PC-9 (cell line): ENCODE measurements at places on chromosomes 1 and 21. TPM values are rescaled to one million over a fixed set of nuclear protein-coding genes. Genes with fewer than 3 reads are reported as not detected.

Gene PGLYRP4
- not detected in 2 replicates for total RNA-seq

- DNase-seq: no peak
Observed at GRCh38 chr1:226541231-226541630, 7.3 kb upstream of the STUM start.

Gene TDRD10
- total RNA-seq: not detected in 2 replicates

Gene ACBD6
- total RNA-seq: 52.2 and 61.0 TPM in 2 replicates

Gene CPTP
- total RNA-seq: 33.7 and 37.0 TPM in 2 replicates

DNA sequence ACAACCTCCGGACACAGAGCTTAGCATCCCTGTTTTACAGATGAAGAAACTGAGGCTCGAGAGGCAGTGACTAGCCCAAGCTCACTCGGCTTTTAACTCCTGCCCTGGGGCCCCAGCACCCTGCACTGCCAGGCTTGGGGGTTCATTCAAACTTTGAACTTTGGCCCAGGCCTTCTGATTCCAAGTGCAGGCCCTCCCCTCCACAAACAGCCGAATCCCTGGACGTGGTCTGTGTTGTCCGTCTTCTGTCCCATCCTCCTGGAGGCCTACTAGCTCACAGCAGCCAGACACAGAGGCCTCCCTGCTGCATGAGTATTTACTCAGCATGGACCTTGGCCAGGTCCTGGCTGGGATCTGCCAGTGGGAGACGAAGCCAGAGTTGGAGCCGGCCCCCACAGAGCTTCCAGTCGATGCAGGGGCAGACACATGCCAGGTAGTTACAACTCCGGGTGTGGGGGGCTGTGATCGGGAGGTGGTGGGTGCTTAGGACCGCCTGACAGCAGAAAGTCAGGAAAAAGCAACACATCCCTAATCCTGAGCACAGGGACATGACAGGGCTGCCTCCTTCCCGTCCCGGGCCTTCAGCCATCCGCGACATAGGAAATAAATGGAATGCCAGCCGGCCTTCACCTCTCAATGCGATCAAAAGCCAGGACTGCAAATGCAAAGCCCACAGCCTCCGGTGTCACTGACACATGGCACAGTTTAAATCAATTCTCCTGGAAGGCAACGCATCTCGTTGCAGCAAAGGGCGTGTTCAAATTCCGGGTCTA is 7.4 kb downstream of the IFFO2 start:
- no peak for DNase-seq

DNA sequence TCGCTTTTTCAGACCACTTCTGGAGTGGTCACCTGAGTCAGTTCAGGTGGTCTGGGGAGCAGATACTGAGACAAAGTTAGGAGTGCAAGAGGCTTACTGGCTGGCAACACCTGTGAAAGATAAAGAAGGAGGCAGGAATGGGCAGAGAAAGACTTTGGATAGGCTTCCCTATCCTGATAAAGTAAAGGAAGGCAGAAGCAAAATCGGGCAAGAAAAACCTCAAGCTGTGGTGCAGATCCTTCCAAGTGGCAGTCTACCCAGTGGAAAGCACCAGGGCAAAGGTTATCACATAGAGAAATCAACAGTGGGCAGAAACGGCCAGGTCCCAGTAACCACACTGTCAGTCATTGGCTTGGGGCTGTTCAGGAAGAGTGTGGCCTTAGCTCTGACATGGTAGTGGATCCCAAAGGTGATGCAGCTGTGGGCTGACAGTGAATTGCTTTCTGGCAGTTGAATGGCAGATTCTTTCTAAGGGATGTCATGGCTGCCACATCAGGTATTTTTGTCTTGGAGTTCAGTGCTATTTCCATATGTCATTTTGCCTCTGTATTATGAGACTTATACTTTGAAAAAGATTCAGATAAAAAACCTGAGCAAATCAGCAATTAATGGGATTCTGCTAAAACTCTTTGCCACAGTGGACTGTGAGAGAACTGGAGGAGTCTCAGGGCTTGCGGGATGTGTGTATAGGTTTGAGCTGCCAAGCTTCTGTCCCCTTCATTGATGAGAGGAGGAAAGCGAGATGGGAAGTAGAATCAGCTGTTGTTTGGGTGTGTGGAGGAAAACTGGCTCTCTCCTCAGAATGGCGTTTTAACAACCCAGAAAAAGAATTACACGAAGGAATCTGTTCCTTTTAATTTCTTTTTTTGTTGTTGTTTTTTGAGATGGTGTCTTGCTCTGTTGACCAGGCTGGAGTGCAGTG is 8.1 kb upstream of the CGN start:
- DNase-seq: peak; percentile 36

GRCh38 chr1:220336391-220337031 is 64.3 kb upstream of the RAB3GAP2 start:
- DNase-seq: no peak

Gene PEX10
- 24.3 and 26.3 TPM in 2 replicates for total RNA-seq

Gene CAMK1G
- total RNA-seq: not detected in 2 replicates

- DNase-seq: no peak
Observed at GRCh38 chr21:21019681-21020080, 21.5 kb downstream of the NCAM2 start.

Gene CRP
- not detected in 2 replicates for total RNA-seq

- DNase-seq: peak; percentile 38
Observed at GRCh38 chr1:88061492-88062177, 622.4 kb upstream of the PKN2 start.

DNA sequence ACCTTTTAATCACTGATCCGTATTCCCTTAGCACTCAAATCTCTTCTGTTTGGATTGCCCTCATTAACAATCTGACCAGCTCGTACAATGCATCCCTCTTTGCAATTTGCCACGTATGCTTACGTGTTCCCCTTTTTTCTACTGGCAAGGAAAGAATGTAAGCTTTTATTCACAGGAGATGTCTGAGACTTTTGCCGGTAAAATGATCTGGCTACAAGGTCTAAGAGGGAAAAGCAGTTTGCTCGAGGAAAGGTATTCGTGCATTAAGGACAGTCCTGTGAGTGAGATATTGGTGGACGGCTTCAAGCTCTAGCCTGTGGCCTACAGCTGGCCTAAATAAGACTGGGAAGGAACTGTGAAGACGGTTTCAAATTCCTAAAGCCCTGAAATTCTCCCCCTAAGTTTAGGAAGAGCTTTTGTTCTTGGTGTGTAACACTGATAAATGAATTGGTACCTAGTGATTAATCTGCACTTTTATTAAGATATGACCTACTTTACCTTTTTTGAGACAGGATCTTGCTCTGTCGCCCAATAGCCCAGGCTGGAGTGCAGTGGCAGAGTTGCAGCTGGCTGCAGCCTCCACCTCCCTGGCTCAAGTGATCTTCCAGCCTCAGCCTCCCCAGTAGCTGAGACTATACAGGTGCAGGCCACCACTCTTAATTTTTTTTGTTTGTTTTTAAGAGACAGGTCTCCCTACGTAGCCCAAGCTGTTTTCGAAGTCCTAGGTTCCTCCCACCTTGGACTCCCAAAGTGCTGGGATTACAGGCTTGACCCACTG is 895 bp upstream of the UBR4 start:
- no peak for DNase-seq

DNA sequence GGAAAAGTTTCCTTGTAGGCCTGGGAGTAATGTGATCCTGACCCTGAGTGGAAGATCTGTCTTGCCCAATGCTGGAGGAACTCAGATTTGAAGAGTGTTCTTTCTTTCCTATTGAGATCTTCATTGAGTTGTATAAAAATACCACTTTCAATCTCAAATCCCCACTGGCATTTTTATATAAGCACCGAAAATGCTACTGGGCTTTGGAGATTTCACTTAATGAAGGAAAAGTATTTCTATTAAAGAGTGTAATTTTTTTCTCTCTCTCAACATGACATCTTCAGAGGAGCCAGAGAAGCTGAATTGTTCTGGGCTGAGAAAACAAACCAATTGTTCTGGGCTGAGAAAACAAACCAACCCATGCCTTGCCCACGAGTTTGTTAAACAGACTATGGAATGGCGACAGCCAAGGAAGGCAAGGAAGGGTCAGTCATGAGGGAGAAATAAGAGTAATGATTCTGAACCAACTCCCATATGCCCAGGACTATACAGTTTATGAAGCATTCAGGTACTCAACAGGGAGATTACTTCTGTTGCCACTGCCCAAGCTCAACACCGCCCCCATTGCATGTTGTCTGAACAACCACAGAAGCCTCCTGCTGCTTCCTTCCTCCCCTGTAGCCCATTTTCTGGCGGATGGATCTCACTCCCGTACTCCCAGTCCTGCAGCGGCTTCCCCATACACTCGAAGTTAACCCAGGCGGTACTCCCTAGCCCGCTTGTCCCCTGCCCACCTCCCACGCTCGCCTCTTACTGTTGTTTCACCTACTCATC is 103.2 kb downstream of the BEND5 start:
- no peak for DNase-seq

GRCh38 chr1:177907000-177907399 is 62.9 kb downstream of the SEC16B start:
- no peak for DNase-seq

GRCh38 chr21:41967708-41968107 is 13.9 kb upstream of the C2CD2 start:
- no peak for DNase-seq

GRCh38 chr1:244311784-244312532 is 139.8 kb downstream of the ADSS2 start:
- DNase-seq: no peak

Gene DNM3
- 0.78 and 1.7 TPM in 2 replicates for total RNA-seq

GRCh38 chr1:51236531-51237350 is 668 bp downstream of the RNF11 start:
- DNase-seq: peak; percentile 27

GRCh38 chr1:11648039-11648438 is 6.2 kb downstream of the FBXO2 start:
- no peak for DNase-seq

Gene MYOC
- total RNA-seq: not detected in 2 replicates

- no peak for DNase-seq
Observed at GRCh38 chr1:93186667-93187066, 6.1 kb downstream of the CCDC18 start.

GRCh38 chr1:68916221-68916902 is 419.5 kb upstream of the DEPDC1 start:
- DNase-seq: peak; percentile 47

- DNase-seq: no peak
Observed at GRCh38 chr1:242826701-242827336, 302.3 kb upstream of the PLD5 start.

DNA sequence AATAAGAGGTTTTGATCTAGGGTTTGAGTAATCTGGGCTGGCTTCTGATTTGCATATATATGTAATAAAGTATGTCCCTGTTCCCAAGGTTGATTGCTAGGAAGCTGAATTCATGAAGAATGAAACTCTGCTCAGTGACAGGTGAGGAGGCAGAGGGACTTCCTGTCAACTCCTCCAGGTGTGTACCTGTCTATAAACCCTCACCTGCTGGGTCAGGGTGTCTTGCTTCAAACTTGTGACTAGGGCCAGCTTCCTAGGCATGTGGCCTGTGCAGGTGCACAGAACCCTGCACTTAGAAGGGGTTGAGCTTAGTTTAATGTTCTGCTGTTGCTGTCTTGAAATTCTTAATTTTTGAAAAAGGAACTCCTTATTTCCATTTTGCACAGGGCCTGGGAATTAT is 21.1 kb downstream of the OLFML3 start:
- no peak for DNase-seq

DNA sequence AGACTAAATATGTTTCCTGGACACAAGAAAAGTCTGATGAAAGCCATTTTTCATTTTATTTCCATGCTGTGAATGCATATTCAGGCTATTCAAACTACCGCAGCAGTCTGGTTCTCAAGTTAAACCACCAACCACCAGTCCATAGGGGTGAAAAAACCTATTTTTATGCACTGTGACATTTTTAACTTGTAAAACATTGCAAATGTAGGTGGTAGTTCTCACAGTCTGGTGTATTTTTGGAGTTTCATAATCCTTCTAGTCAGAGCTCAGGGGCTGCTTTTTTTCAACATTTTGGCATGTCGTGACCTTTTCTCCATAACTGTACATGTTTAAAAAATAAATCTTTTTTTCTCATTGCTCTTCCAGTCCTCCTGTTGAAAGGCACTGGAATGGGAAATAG is 907.6 kb upstream of the ADGRL2 start:
- DNase-seq: no peak

GRCh38 chr1:31704271-31705079 is 658 bp upstream of the COL16A1 start:
- no peak for DNase-seq

Gene CRNN
- total RNA-seq: not detected in 2 replicates

- no peak for DNase-seq
Observed at GRCh38 chr1:201750934-201751333, 78.0 kb upstream of the IPO9 start.
